ENCODE measurements at places on chromosomes 2 and 18.

DNA sequence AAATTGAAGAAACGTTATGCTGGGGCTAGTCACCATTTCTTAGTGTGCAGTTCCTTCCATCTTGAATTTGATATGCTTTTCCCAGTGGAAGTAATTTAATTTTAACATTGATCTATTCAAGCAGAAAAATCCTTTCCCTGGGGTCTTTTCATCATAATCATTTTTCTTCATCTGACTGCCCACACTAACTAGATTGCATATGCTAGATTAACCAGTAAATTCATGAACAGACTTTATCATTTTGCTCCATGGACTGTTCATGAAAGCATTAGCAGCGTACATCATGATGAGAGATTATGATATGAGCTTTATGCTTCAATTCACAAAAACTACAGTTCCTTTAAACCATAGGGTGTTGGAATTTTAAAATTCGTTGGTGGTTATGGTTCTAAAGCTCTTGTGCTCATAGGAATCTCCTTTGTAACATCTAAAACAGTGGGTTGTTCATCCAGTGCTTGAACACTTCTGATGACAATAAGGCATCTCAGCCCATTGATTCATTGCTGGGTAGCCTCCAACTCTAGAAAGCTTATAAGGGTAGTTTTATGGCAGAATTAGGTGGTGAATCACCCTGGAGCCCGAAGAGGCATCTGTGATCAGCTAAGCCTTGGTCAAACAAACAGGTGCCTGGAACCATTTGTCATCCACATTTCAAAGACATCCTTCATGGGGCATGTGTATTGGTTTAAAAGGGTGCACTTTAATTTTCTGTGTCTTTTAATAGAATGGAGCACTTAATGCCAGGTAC, 77.2 kb upstream of the NDUFV2 start:
- no peak for DNase-seq

DNA sequence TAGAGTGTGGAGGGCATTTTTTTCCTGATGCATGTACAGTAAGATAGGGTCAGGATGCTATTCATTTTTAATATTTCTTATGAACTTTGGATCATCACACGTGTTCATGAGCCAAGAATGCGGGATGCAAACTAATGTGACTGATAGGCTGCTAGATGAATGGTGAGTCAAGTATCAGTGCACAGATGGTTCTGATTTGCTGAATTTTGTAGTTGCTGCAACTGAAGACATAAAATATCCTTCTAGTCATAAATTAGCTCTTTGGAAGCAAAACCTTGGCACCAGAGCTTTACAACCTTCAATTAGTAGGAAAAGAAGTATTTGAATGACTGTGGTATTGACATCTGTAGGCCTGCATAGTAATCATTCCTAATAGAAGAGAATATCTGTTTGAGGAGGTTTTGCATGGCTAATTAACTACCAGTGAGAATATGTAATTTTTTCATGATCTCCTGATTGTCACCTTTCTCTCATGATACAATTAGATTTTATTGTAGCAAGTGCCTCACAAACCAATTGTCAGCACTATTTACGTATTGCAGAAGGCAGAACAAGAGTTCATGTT, 94.0 kb downstream of the VRK2 start:
- DNase-seq, result no peak

DNA sequence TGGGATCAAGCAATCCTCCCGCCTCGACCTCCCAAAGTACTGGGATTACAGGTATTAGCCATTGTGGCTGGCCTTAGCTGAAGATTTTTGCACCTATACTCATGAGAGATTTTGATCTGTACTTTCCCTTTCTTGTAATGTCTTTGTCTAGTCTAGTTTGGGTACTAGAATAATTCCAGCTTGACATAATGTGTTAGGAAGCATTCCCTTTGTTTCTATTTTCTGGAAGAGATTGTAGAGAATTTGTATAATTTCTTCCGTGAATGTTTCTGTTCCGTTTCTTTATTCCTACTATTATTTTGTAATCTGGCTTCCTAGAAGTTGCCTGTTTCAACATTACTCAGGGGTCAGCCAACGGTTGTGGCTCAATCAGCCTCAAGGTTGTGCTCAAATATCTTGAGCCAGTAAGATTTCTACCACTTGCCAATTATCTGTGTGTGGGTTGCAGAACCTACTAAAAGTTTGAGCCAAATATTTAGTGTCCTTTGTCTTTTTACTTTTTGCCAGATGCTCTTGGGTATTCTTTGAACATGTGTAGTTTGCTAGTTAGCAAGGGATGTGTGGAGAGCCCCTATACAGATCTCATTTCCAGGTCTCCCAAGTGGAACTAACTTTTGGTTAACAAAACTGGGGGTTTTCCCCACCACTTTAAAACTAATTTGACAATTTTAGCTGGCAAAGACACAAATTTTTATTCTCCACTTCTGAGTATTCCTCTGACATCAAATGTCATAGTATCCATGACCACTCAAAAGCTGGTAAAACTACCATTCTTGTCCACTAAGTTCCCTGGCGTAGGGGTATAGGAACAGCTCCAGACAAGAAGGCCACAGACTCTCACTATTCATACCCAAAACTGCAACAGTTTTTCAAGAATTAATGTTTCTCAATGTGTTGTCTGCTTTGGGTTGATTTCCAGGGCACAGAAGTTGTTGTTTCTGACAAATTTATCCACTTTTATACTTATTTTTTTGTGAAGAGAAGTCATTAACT, 42.8 kb upstream of the BAZ2B start:
- no peak for DNase-seq

DNA sequence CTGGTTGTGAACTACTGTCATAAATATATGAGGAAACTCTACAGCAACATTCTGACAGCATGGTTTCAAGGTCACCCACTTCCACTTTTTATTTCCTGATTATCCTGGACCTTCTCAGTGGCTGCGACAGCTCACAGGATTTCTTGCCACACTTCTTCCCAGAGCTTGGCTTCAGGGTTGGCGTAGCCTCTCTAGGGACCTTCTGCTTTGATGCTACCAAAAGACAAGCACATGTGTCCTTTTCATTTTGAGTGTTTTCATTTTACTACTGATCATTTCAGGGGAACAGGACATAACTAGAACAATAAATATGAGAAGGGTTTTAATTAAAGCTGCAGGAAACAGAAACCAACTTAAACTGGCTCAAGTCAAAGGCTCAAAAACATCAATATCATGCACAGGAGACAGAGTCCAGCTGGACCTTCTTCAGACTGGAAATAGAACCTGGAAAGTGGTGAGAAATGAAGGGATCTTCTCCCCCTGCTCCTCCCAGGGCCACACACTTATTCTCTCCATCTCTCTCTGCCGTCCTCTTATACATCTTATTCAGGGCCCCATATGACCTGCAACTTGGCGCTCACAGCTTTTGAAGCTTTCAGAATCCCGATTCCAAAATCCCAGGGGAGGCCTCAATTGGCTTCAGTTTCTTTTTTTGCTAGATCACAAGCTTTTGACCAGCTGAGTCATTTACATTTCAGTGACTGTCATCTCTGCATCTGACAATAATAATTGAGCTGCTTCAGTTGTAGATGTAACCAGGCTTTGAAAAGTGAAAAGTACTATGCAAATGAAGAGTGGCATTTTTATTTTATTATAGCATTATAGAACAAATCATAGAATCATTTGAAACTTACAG, 9.7 kb downstream of the VIT start:
- no peak for DNase-seq

DNA sequence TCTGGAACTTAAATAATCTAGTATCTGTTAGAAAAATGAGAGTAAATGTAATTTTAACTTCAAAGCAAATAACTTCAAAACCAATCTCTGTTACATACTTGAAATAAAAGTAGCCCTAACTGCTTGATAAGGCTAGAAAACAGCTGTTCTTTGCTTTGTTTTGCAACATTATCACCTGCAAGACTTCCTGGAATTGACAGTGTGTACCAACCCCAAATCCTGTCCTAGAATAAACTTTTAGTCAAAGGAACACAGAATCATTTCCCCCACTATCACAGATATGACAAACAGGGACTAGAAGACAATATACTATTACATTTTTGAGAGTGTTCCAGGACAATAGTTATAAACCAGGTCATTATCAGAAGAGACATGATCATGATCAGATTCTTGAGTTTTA, 105.3 kb upstream of the PGAP1 start:
- DNase-seq, result no peak

DNA sequence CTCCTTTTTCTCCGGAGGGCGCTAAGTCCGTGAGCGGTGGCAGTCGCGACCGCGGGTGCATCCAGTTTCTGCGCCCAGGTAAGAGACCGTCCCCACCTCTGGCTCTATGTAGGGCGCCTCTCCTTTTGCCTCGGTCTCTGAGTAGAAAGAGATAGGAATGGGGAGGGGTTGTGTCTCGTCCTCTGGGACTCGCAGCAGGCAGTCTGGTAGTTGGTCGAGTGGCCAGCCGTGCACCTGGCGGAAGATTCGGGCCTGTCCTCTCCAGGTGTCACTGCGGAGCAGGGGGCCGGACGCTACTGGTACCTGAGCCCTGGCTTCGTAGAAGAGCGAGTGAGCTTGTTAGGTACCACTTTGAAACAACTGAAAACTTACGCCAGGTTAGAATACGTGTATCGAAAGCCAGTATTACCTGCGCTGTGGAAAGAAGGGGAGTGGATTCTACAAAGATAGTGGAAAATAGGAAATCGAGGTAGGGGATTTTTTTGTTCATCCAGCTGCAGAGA, 403 bp downstream of the MAP2 start:
- no peak for DNase-seq

- no peak for DNase-seq
Measured at GRCh38 chr18:13530879-13531387, 195.4 kb downstream of the FAM210A start.

- peak; percentile 17 for DNase-seq
Measured at GRCh38 chr2:104853534-104854497, at the start of gene POU3F3. POU3F3 (plus strand) TSS chr2:104854115; CDS start chr2:104855511, 1,396 bp downstream.

GRCh38 chr2:1736997-1737480, 7.3 kb downstream of the PXDN start:
- DNase-seq, result no peak

GRCh38 chr2:230664128-230664527, 48.5 kb upstream of the CAB39 start:
- DNase-seq, result peak; percentile 35

GRCh38 chr2:177693658-177694339, 301.2 kb downstream of the AGPS start:
- no peak for DNase-seq

GRCh38 chr2:36392571-36393255, 37.1 kb downstream of the CRIM1 start:
- no peak for DNase-seq

DNA sequence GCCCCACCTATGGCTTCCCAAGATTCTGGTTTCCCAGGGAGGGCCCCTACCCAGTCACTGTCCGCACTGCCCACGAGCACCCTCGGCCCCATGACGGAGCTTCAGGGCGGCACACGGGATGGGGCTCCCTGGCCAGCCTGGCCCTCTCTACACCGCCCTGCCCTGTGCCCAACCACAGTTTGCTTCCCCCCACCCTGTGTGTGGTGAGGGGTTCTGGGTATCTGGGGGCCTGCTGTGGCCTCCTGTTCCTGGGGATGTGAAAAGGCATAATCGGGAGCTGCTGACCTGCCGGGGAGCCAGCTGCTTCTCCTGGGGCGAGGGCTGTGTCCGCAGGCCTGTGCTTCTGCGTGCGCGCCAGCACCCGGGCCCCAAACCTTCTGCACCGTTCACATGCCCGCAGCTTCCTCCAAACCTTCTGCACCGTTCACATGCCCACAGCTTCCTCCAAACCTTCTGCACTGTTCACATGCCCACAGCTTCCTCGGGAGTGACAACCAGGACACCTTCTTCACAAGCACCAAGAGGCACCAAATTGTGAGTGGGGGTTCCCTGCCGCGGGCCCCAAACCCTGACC, 12.4 kb downstream of the ANO7 start:
- DNase-seq, result no peak

- DNase-seq, result no peak
Measured at GRCh38 chr2:69459936-69460335, 22.7 kb upstream of the NFU1 start.

- no peak for DNase-seq
Measured at GRCh38 chr2:183359867-183360266, 235.6 kb downstream of the NUP35 start.

GRCh38 chr2:71601136-71602114, 148.1 kb downstream of the DYSF start:
- no peak for DNase-seq

GRCh38 chr2:236643480-236643879, 73.9 kb downstream of the ACKR3 start:
- no peak for DNase-seq

- DNase-seq, result no peak
Measured at GRCh38 chr2:105144152-105144940, 97.2 kb upstream of the GPR45 start.

- DNase-seq, result no peak
Measured at GRCh38 chr2:234474654-234475053, 22.2 kb downstream of the ARL4C start.

- no peak for DNase-seq
Measured at GRCh38 chr18:59079264-59079663, 60.4 kb upstream of the SEC11C start.

DNA sequence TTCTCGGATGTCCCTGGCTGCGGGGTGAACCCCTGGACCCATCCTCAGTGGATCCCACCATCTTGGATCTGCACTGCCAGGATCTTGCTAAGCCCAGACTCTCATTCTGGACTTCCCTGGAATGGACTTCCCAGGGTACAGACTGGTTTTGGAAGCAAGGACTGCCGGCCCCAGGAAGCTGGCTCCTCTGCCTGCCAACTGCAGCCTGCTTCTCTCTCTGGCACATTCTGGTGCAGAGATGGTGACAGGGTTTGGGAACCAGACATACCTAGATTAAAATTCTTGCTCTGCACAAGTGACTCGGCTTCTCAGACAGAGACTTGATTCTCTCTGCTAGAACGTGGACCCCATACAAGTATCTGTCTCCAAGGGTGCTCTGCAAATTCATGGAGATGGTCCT, 29.4 kb downstream of the ACKR3 start:
- DNase-seq, result no peak

- no peak for DNase-seq
Measured at GRCh38 chr18:6022845-6023244, 127.5 kb upstream of the TMEM200C start.

GRCh38 chr2:28399289-28399688, 6.6 kb downstream of the FOSL2 start:
- DNase-seq, result no peak

DNA sequence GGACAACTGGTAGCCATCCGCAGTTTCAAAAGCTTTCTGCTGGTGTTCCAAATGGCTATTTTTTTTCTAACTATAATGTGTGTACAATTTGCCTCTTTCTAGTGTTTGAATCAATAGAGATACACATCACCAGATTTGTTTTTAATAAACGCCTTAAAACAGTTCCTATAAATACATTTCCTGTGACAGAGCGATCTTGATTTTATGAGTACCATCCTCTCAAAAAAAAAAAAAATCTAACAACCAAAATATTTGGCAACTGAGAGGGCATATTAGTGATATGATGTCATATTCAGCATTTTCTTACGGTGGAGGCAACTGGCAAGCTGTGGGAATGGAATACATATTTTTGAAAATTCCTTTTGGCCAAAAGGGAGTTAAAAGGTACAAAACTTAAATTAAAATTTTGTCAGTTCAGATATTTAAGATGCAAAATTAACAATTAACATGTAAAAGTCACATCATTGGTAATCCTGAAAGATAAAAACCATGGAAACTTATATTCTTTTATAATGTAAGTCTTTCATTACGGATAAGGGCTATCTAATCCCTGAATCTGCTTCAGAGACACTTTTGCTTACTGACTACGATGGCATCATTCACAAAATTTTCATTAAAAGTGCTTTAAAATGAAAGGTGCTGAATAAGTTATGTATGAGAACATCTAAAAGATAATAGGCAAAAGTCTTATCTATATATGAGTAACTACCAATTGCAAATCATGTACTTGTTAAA, 268.4 kb downstream of the TCF4 start:
- DNase-seq, result no peak

- DNase-seq, result peak; percentile 44
Measured at GRCh38 chr2:10097352-10098148, 17.3 kb upstream of the CYS1 start.

- no peak for DNase-seq
Measured at GRCh38 chr18:22624176-22624575, 206.5 kb upstream of the CTAGE1 start.
